Spinal cord (tissue), 10 donors: ENCODE measurements at places on chromosomes 5 and 9. TPM values are rescaled to one million over a fixed set of nuclear protein-coding genes. Genes with fewer than 3 reads are reported as not detected.

DNA sequence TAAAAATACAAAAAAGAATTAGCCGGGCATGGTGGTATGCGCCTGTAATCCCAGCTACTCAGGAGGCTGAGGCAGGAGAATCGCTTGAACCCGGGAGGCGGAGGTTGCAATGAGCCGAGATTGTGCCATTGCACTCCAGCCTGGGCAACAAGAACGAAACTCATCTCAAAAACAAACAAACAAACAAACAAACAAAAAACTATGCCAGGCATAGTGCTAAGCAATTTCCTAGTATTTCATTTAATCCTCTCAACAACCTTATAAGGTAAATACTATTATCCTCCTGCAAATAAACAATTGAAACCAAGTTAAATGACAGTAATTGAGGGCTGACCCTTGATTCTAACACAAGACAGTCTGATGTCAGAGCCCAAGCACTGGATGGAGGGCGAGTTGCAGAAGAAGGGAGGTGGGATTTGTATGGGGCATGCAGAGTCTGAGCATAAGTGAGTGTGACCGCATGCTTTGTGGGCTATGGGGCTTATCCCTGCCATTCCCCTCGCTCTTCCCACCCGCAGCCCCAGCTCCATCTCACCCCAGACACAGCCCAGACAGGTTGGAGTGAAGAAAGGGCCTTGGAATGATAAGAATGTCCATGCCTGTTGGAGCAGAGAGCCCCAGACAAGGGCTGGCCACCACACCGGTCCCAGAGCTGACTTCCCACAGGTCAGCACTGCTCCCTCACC, 24.3 kb upstream of the RPS14 start:
- H3K4me3 ChIP-seq: no peak overlapping the region
- no peak overlapping the region for H3K27ac ChIP-seq
- H3K4me1 ChIP-seq: no peaks in the 10 kb centered on the region
- DNase-seq: no peak
- no peaks in the 10 kb centered on the region for H3K36me3 ChIP-seq

DNA sequence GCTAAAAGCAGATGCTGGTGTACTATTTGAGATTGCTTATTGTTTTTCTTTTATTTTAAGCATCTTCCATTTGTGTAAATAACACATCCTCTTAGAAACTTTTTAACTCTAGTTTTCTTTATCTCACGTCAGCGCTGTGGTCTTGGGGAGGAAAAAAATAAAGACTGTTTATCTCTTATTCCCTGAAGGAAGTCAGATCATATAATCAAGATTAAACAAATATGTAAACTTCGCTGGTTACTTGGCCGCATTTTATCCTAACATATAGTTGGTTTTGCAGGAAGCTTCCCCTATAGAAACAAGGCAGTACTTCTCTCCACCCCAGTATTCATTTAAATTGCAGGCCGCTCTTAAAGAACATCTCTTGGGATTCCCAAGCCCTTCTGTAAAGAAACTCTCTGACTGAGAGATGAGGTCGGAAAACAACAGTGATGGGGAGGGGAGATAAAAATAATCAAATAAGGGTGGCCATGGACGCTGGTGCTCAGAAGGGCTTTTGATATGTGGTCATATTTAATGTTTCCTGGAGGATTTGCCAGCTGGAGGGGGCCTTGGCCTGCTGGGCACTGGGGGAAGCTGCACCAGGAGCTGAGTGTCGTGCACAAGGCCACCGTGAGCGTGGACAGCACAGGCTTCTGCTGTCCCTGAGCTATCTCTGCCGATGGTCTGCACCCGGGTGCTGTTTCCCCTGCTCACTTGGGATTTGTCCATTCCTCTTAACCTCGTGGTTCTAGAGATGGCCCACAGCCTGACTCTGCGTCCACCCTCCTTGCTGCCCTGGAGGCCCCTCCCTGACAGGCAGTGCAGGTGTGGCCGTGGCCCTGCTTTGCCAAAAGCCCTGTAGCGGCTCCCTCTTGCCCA, 23.8 kb downstream of the NEURL1B start:
- H3K4me3 ChIP-seq: no peak overlapping the region
- H3K36me3 ChIP-seq: peaks cover 8% of the 10 kb centered on the region
- no peak overlapping the region for H3K27ac ChIP-seq

PFN3 gene
- not detected for total RNA-seq

SNCAIP gene
- 69.2 TPM for total RNA-seq

GRCh38 chr9:31677877-31678276, 706.6 kb upstream of the ACO1 start:
- H3K27ac ChIP-seq: no peak overlapping the region
- no peaks in the 10 kb centered on the region for H3K36me3 ChIP-seq
- no peaks in the 10 kb centered on the region for H3K27me3 ChIP-seq
- no peak overlapping the region for H3K4me3 ChIP-seq
